ENCODE measurements at places on chromosomes 6 and 20. TPM values are rescaled to one million over a fixed set of nuclear protein-coding genes. Genes with fewer than 3 reads are reported as not detected.

- DNase-seq: no peak
Measured at GRCh38 chr20:4544765-4545164, 176.9 kb upstream of the PRND start.

- no peak for DNase-seq
Measured at GRCh38 chr20:39338469-39339376, 376.6 kb downstream of the DHX35 start.

Gene TEAD3
- 1.8 TPM for total RNA-seq

DNA sequence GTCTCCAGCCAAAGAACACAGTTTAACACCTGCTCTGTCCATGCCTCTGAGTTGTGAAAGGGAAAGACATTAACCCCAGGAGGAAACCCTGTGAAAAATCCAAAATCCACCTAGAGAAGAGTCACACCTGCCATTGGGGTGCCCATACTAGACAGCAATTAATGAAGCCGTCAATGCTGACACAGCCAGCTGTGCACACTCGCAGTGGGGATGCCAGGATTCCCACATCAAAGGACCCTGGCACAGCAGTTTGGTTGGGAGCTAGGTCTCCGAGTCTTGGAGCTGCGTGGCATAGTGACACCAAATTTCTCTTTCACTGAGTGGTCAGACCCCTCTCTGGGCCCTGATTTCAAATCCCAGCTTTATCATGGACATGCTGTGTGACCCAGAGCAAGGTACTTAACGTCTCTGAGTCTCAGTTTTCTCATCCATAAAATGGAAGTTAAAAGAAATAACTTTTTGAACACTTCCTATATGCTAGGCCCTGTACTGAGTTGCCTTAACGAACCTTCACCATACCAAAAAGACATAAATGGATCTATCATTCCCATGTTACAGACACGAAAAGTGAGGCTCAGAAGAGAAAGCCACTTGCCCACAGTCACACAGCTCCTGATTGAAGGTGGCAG is 30.8 kb downstream of the BPIFB1 start:
- no peak for DNase-seq

DNA sequence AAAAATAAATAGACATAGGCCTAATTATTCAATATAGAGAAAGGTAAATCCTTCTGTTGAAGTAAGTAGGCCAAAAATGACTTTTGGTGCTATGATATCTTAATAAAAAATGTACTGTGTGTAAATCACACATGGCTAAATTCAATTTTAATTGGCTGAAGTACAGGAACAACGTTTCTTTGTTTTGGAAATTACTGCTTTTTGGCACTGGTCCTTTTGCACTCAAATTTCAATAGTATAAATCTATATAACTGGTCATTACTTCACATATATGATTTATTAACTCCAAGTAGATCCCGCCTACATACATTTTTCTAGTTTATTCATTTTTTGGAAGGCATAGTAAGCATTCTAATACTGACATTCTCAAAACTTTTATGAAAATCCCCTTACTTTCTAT is 114.5 kb downstream of the RALGAPA2 start:
- no peak for DNase-seq

Gene GRM1
- total RNA-seq: 34.5 TPM

Gene SKIC2
- total RNA-seq: 69.7 TPM

- no peak for DNase-seq
Measured at GRCh38 chr6:23268348-23268747, 699.0 kb downstream of the HDGFL1 start.

All from dorsolateral prefrontal cortex (tissue), 122 donors.